ENCODE measurements at places on chromosomes 5 and 9.

DNA sequence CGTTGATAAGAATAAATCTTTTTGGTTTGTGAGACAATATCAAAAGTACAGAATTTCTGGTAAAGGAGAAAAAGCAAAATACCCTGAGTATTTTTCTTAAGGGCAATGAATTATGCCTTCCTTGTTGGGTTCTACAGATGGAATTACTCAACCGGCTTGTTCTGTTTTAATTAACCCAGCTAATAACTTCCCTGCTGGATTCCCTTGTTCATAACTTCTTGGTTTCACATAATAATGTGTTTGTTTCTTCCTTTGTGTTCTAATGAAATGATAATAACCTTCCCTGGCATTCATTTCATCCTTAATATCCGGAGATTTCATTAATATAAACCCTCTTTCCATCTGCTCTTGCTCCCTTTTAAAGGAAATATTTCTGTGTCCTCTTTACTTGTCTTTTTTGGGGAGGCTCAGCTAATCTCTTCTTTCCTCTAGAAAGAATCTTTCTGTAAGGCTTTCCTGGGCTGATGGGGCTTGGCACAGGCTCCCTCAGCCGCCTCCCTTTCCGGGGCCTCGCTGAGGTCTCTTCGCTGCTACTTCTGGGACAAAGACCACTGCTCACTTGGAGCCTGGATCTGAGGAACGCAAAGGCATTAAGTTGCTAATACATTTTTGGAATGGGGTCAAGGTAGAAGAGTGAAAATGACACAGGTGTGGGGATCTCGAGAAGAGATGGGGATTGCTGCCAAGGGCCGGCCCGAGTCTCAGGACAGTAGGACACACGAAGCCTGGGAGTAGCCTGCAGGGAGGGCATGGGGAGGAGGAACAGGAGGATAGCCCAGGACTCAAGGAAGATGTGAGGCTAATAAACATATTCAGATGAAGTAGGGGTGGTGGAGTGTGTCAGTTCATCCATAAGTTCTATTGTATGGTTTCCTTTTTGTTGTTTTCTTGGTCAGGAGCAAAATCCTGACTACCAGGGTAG, 118.5 kb downstream of the NRG2 start:
- no peak for DNase-seq

- DNase-seq, result no peak
Measured at GRCh38 chr9:70043689-70044489, at the start of gene MAMDC2. Gene MAMDC2 (plus strand): TSS chr9:70043848. CDS start chr9:70044198, 350 bp downstream.

GRCh38 chr5:86929123-86929766, 311.5 kb downstream of the COX7C start:
- DNase-seq, result no peak

- no peak for DNase-seq
Measured at GRCh38 chr5:174552428-174552827, 172.0 kb upstream of the MSX2 start.
